ENCODE measurements at places on chromosomes 1 and 21.

DNA sequence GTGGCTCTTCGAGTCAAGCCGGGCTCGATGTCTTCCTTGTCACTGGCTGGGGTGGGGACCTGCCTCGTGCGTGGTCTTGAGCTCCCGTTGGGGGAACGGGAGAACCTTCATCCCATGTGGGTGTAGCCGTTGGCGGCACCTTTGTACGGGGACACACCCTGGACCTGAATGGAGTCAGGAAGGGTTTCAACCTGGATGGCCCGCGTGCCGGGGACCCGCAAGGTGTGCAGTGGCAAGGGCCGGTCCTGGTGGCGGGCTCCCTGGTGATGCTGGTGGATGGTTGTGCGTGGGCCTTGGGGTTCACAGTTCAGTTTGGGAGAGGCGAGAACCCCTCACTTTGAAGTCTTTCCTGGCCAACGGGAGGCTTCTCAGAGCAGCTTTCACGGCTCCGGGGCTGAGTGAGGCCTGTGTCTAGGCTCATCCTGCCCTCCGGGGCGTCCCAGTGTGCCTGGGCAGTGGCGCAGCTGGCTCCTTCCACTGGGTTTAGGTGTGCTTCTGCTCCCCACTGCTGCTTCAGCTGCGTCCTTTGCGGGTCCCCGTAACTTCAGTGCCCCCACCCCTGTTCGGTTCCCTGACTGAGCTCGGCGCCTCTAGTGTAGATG is 11.4 kb downstream of the SKI start:
- DNase-seq, result no peak

- no peak for DNase-seq
Observed at GRCh38 chr1:112342558-112342957, 53.5 kb upstream of the CTTNBP2NL start.

GRCh38 chr21:41678016-41678923 is 88.6 kb downstream of the RIPK4 start:
- peak; percentile 85 for DNase-seq

GRCh38 chr1:187443939-187444338 is 615.2 kb downstream of the PLA2G4A start:
- no peak for DNase-seq

- no peak for DNase-seq
Observed at GRCh38 chr1:64090436-64090835, 113.0 kb upstream of the UBE2U start.

- no peak for DNase-seq
Observed at GRCh38 chr1:79325705-79326104, 319.2 kb upstream of the ADGRL4 start.

DNA sequence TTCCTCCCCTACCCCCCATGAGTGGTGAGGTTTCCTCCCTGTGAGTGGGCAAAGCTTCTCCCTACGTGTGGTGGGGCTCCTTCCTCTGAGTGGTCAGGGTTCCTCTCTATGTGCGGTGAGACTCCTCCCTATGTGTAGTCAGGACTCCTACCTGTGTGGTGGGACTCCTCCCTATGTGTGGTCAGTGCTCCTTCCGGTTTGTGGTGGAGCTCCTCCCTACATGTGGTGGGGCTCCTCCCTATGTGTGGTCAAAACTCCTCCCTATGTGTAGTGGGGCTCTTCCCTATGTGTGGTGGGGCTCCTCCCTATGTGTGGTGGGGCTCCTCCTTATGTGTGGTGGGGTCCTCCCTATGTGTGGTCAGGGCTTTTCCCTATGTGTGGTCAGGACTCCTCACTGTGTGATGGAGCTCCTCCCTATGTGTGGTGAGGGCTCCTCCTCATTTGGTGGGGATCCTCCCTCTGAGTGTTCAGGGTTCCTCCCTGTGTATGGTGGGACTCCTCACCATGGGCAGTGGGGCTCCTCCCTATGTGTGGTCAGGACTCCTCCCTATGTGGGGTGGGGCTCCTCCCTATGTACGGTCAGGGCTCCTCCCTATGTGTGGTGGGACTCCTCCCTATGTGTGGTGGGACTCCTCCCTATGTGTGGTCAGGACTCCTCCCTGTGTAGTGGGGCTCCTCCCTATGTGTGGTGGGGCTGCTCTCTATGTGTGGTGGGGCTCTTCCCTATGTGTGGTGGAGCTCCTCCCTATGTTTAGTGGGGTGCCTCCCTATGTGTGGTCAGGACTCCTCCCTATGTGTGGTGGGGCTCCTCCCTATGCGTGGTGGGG is 29.1 kb downstream of the PRSS38 start:
- no peak for DNase-seq

- DNase-seq, result no peak
Observed at GRCh38 chr1:168331569-168331968, 50.9 kb downstream of the TBX19 start.

- no peak for DNase-seq
Observed at GRCh38 chr1:209611771-209612570, 28.5 kb downstream of the CAMK1G start.

DNA sequence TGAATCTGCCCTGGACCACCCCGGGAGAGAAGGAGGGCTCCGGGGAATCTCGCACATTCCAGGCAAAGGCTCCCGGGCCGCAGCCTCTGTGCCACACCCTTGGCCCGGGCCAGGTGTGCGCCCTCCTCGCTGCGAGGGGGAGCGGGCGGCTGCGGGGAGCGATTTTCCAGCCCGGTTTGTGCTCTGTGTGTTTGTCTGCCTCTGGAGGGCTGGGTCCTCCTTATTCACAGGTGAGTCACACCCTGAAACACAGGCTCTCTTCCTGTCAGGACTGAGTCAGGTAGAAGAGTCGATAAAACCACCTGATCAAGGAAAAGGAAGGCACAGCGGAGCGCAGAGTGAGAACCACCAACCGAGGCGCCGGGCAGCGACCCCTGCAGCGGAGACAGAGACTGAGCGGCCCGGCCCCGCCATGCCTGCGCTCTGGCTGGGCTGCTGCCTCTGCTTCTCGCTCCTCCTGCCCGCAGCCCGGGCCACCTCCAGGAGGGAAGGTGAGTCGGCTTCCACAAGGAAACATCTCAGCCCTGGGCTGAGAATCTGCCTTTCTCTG is at the start of gene LAMC2:
LAMC2 (plus strand) TSS at position 324 of the 550 bp plus-strand sequence; CDS start at position 413, 89 bp downstream.
- DNase-seq, result peak; percentile 70

DNA sequence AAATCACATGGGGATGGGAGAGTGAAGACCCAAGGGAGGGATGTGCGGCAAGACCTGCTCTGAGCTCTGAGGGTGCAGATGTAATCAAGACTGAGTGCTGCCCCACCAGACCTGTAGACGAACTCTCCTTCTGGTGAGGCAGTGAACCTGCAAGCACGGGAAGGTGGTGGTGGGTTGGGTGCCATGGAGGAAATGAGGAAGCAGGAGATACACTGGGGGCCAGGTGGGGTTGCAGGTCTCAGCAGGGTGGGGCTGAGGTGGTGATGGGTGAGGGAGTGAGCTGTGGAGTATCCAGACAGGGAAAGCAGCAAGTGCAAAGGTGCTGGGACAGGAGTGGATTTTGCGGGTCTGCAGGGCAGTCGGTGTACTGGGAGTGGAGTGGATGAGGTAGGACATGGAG is 102.3 kb downstream of the KCNJ15 start:
- no peak for DNase-seq

DNA sequence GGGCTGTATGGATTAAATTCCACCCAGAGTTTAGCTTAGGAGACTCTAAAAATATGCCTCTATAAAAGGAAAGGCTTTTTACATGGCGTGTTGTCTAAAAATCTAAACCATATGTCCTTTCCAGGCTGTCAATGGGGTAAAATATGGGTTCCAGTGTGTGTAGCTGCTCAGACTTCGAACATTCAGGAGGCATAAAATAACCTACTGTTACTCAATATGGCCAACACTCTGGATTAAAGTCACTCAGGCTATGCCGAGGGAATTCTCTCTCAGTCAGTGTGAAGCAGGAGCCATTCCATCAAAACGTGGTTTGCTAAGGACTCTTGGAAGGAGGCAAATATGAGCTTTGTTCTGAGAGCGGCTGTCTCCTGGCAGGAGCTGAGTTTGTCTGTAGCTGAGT is 135.3 kb downstream of the RUNX1 start:
- peak; percentile 42 for DNase-seq

- peak; percentile 88 for DNase-seq
Observed at GRCh38 chr1:47432071-47433036, 5.5 kb upstream of the FOXD2 start.

DNA sequence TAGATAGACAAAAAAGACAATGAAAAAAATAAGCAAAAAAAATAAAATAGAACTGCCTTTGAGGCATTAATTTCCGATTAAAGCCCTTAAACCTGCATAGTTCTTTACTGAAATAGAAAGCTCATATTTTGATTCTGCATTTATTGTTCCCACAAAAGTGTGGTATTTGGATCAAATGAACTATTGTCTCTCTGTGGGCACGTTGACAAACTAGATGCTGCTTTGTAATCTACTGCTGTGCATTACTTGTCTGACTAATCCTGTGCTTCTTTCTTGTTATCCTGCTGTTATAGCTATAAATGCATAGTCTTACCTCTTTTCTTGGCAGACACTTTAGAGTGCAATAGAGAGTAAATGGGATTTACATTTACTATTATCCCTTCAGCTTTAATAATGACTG is 31.4 kb upstream of the SLC35D1 start:
- no peak for DNase-seq

DNA sequence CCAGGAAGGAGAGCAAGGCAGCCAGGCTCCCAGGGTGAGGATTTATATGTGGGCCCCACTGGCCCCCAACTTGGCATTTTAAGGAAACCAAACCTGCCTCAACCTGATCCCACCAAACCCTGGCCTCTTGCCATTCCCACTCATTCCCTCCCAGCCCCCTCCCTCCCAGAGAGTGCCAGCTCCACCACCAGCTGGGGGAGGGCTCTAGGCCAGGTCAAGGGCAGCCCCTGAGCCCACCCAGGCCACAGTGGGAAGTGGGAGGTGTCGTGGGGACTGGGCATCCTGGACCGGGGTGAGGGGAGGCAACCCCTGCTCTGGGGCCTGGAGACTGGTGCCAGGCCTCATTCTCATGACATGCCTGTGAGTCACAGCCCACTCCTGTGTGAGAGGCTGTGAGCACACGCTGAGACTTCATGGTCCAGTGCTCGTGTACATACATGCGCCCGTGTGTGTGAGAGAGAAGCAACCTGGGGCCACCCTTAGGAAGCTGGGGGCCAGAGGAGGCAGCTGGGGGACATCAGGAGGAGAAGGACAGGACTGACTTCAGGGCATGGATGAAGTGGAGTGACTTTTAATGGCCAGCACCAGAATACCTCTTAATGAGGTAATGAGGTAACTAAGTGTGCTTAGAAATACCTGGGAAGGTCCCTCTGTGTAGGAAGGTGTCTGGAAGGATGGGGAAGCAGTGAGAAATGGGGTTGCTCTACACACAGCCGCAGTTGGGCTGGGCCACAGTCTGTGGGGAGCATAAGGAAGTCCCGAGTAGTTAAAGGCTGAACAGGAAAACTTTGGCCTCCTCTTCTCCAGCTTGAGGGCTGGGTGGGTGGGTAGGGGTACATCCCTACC is at the start of gene S100A2:
S100A2 (minus strand) TSS at position 316 of the 846 bp plus-strand sequence. CDS start 1,967 bp downstream, outside the sequence.
- peak; percentile 75 for DNase-seq

GRCh38 chr1:17403081-17403480 is 31.1 kb downstream of the PADI6 start:
- no peak for DNase-seq

GRCh38 chr1:234543442-234544086 is 64.6 kb upstream of the TARBP1 start:
- DNase-seq, result peak; percentile 92

DNA sequence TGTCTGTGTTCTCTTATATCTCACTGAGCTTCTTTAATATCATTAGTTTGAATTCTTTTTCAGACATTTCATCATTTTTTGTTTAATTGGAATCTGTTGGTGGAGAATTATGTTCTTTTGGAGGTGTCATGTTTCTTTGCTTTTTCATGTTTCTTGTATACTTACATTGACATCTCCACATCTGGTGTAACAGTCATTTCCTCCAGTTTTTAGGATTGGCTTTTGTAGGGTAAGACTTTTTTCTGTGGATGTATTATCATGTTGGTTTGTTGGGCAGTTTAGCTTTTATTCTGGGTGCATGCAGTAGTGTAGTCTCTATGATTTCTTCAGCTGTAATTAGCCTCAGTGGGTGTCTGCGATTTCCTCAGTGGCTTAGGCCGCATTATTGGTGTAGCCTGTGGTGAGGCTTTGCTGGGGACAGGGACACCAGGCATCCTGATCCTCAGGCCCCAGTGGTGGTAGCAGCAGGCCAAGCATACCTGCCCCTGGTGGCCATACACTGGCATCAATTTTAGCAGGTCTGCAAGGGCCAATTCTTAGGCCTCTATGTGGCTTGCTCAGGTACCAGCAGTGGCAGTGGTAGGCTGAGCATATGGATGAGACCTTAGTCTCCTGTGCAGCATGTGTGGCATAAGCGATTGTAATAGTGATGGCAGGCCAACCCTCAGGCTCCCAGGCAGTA is 77.6 kb upstream of the SAMD13 start:
- no peak for DNase-seq

DNA sequence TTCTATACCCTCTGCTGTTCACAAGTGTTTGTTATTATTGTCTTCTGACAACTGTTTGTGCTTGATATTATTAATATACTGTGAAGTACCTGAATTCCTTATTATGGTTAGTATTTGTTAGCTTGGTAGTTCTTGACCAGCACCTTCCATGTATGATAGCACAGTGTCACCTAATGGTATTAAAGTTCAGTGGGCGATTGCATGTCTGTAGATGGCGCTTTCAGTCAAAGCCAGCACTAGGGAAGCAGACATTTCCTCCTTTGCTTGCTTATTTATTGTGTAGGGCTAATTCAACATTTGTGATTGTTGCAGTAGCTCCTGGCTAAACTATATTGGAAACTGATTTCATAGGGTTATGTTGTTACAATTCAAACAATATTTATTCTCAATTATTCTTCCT is 218.0 kb downstream of the ZP4 start:
- DNase-seq, result peak; percentile 10

DNA sequence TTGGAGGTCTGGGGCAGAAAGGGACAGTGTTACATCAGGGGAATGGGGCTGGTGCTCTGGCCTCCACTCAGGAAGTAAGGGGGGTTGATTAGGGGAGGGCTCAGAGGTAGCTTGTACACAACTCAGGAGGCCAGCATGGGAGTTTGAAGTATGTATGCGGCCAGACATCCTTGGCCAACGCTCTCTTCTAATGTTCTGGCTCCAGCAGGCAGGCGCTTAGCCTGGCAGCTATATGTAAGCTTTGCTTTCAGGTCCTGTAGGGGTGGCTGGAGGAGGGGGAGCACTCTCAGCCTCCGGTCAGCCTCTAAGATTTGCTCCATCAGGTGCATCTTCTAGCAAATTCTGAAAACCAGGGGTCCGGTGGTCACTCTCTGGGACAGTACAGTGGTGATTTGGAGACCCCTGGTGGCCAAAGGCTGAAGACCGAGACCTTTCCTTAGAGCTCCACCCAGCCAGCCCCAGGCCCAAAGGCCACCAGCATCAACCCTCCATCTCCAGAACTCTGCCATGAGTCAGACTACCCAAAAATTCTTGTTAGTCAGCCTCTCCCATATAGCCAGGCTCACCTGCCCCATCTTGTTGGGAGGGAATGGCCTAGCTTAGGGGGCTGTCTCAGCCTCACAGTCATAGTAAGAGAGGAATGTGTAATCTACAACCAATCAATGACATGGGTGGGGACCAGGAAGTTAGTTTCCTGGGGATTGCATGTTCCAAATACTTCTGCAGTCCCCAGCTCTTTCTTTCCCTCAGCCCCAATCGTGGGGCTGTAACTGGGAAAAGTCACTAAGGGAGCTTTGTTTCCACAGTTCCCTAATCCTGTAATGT is 9.7 kb upstream of the COL8A2 start:
- DNase-seq, result peak; percentile 79

- DNase-seq, result no peak
Observed at GRCh38 chr1:8364528-8365442, 46.9 kb downstream of the SLC45A1 start.
